ENCODE measurements at places on chromosomes 1 and 21.

GRCh38 chr1:59947047-59947938 lies 20.7 kb upstream of the CYP2J2 start:
- DNase-seq, result peak; percentile 57

- no peak for DNase-seq
These were observed 317.7 kb upstream of the FAM78B start for GRCh38 chr1:166484471-166484870.

DNA sequence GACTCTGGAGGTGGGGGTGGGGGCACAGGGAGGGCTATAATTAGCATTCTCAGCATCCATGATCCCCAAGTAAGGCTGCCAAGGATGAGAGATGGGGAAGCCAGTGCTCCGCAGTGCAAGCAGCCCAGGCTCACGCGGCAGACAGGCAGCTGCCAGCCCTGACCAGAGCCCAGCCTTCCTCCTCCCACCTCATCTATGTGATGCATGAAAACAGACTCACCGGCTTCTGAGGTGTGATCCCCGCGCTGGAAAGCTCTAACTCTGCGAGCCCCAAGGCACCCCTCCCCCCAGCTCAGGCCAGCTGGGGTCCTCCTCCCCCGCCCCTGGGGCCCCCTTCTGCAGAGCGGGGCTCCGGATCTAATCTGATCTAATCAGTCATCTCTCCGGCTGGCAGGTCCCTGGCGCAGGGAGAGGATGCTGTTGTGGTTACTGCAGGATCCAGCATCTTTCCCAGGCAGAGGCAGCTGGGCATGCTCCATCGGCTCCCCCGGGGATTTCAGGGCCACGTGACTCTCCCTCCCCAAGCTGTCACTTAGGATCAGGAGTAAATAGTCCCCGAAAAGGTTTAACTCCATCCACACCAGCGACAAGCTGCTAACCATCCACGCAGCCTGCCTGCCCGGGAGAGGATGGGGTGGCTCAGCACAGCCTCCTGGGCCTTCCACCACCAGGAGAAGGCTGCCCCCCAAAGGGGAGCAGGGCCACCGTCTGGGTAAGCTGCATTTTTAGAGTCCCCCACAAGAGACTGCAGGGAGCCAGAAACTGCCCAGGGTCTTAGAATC lies at the start of gene PLEKHA6:
Gene PLEKHA6, minus strand, starts transcription at position 456 of the 782 bp plus-strand sequence. CDS start 86,202 bp downstream, outside the sequence.
- DNase-seq, result peak; percentile 69

DNA sequence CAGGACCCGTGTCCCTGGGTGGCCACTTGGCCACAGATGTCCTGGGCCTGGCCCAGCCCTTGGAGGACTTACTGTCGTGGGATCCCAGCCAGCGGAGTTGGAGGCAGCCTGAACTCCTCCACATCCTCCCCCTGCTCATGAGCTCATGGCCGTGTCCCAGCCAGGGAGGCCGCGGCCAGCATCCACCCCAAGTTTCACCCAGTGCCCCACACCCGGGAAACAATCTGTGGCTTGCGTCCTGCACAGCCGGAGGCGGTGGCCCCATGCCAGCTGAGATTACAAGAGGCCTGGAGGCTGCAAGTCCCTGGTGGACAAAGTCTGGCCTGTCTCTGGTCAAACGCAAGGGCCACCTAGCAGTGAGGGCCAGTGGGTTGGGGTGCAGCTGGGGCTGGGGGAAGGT lies 27.5 kb upstream of the TMEM52 start:
- DNase-seq, result no peak

GRCh38 chr1:16248603-16249516 lies 11.9 kb upstream of the CPLANE2 start:
- no peak for DNase-seq

GRCh38 chr1:81113688-81114087 lies 687.0 kb upstream of the ADGRL2 start:
- DNase-seq, result no peak

DNA sequence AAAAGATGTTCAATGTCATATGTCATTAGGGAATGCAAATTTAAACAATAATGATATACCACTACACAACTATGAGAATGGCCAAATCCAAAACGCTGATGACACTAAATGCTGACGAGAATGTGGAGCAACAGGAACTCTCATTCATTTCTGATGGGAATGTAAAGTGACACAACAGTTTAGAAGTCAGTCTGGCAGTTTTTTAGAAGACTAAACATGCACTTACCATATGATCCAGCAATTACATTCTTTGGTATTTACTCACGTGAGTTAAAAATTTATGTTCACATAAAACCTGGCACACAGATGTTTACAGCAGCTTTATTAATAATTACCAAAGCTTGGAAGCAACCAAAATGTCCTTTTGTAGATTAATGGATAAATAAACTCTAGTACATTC lies 110.4 kb upstream of the C1orf21 start:
- no peak for DNase-seq

GRCh38 chr1:4034318-4034887 lies 134.3 kb upstream of the C1orf174 start:
- DNase-seq, result no peak

DNA sequence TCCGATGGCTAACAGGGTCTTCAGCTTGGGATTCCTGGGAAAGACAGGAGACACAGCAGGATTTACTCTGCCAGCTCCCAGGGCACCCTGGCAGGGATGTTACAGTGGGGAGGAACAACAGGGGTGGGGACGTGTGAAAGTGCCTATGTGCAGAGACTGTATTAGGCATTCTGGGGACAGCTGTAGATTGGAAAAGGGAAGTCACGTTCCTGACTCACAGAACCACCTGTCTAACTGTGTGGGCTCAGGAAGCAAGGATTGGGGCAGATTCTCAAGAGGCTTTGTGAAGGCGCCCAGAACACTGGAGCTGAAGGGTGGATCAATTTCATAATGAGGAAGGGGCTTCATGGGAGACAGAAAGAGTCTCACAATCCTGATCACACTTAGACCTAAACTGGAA lies 4.4 kb downstream of the CHIT1 start:
- DNase-seq, result no peak

DNA sequence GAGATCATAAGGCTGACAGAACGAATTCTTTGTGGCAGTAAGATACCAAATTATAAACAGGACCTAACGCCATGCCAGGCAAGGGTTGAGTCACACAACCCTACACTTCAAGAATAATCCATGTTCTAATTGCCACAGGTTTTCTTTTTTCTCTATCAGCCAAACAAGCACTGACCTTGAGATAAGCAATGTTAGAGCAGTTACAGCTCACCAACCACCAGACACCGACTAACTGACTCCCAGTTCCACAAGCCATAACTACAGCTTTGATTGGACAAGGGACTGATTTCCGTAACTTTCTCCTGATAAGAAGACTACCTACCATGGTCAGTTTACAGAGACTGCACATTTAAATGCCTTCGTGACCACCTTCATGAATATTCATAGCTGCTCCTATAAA lies 149.6 kb downstream of the PTPRU start:
- DNase-seq, result no peak

DNA sequence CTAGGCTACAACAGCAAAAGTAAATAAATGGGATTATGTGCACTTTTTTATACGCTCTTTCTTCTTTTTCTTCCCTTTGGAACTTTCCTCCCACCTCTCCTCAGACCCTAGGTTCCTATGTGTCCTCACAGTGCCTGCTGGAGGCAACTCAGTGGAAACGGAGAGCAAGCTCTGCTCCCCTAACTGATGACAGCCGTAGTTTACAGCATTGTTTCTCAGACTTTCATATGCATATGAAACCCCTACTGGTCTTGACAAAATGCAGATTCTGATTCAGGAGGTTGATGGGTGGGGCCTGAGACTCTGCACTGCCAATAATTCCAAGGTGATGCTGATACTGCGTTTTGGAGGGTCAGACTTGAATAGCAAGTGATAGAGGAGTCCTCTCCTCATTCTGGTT lies 34.3 kb upstream of the HMCN1 start:
- DNase-seq, result no peak

- no peak for DNase-seq
These were observed 44.5 kb downstream of the PHTF1 start for GRCh38 chr1:113714606-113715269.

DNA sequence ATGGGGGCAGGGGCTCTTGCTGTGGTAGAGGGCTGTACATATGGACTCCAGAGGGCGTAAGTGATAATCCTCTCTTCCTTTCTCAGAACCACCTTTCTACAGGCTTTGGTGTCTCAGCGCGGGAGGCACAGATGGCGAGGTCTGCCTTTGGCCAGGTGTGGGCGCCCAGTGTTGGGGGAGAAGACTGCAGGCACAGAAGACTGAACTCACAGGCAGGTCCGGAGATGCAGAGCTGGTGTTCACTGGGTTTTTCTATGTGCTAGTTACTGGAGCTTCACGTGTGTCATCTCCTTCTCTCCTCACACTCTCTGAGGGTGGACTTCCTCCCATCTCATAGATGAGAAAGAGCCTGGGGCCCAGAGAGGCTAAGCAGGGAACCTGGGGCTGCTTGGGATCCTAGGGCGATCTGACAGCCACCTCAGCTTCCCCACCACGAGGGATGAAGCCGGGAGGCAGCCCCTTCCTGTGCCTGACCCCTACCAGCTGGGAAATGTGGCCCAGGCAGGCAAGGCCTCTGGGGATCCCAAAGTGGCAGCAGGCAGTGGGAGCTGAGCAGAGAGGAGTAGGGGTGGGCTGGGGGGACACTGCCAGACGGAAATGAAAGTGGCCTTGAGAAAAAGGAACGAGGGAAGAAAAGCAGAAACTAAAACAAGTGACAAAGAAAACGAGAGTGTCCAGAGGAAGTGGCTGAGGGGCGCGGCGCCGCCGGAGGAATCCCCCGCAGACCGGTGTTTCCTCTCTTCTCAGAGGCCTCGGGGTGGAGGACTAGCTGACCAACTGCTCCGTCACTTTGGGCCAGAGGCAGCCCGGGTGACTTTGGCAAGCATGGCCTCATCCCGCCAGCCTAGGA lies 191.6 kb downstream of the HIVEP3 start:
- DNase-seq, result no peak

DNA sequence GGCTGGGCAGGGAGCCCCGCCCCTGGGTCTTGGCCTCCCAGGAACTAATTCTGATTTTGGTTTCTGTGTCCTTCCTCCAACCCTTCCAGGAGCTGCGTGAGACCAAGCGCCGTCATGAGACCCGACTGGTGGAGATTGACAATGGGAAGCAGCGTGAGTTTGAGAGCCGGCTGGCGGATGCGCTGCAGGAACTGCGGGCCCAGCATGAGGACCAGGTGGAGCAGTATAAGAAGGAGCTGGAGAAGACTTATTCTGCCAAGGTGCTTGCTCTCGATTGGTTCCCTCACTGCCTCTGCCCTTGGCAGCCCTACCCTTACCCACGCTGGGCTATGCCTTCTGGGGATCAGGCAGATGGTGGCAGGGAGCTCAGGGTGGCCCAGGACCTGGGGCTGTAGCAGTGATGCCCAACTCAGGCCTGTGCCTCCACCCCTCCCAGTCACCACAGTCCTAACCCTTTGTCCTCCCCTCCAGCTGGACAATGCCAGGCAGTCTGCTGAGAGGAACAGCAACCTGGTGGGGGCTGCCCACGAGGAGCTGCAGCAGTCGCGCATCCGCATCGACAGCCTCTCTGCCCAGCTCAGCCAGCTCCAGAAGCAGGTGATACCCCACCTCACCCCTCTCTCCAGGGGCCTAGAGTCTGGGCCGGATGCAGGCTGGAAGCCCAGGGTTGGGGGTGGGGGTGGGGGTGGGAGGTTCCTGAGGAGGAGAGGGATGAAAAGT lies 18.5 kb upstream of the SEMA4A start:
- no peak for DNase-seq

DNA sequence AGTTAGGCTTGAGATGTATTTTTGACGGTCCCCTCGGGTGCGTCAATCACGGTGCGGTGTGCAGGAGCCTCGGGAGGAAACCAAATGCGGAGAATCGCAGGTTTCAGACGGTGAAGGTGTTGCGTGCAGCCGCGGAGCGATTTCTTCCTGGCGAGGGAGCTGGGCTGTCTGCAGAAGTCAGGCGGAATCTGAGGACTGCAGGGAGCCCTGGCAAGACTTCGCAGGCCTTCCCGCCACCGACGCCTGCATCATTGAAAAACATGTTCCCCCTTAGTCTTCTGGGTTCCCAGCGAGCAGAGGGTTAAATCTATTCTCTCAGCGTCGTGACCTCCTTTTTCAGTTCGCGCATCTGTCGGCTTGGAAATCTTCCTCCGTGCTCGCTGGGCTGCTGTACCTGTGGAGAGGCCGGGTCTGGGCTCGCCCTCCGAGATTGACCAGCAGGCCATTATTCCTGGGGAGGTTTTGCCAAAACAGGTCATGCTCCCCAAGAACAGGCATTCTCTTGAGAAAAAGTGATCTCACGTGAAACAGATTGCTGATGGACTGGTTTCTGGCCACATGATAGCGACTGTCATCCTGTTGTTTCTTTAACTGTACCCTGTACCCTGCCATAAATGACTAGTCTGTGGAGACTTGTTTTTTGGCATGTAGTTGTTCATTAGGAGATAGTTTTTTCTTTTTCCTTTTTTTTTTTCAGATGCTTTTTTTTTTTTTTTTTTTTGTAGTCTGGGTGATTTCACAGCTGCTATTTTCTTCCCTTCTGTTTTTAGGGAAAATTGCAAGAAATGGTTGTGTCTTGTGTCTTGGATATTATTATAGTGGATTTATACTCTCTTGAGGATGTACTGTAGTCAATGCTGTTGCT lies 894 bp downstream of the EPB41 start:
- peak; percentile 46 for DNase-seq

DNA sequence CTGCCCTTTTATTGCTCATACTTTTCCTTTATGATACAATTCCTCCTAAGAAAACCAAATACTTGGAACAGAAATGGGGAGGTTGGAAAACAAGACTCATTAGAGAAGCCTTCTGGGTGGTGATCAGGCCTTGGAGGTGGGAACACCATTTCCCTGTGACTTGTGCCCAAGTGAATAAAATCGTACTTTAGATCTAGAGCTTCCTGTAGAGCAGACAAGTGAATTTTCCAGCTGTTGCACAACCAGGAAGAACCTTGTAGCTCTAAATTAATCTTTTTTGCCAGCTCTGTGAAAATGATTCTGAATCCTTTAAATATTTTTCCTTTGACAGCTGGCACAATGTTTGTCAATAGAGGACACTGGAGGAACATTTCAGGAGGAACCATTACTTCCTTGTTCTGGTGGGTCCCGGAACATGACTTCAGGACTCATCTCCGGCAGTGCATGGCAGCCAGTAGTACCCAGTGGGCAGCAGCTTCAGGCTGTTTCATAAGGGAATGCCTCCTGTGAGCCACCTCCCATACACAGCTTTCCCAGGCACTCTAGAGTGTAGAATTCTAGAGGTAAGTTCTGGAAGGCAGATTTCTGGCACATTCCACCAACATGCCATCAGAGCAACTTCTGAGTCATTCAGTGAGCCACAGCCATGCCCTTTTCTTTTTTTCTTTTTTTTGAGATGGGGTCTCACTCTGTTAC lies 5.5 kb upstream of the SNAPIN start:
- DNase-seq, result no peak

DNA sequence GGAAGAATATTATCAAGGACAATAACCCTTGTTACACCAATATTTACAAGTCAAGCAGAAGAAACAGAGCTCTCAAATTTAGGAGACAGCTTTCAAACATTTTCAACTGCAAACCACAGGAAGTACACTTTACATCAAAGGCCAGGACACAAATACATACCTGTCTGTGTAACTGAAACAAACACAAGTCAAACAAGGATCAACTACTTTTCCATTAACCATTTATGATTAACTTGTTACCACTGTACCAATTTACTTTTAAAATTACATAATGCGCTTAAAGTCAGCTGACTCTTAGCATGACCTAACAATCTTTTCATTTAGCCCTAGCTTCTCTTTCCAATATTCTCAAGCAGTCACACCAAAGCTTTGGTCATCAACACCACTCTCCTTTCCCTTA lies 43.5 kb downstream of the TRIM33 start:
- no peak for DNase-seq

GRCh38 chr1:9654051-9654833 lies 2.7 kb downstream of the PIK3CD start:
- DNase-seq, result no peak
